ENCODE measurements at places on chromosomes 16 and 17.
A peak's percentile ranks its signal among the peaks of the same experiment; 100 is the strongest.

- DNase-seq, result no peak
Measured at GRCh38 chr16:3665508-3665907, 11.0 kb downstream of the DNASE1 start.

- DNase-seq, result no peak
Measured at GRCh38 chr16:11252482-11252931, 3.5 kb downstream of the SOCS1 start.

DNA sequence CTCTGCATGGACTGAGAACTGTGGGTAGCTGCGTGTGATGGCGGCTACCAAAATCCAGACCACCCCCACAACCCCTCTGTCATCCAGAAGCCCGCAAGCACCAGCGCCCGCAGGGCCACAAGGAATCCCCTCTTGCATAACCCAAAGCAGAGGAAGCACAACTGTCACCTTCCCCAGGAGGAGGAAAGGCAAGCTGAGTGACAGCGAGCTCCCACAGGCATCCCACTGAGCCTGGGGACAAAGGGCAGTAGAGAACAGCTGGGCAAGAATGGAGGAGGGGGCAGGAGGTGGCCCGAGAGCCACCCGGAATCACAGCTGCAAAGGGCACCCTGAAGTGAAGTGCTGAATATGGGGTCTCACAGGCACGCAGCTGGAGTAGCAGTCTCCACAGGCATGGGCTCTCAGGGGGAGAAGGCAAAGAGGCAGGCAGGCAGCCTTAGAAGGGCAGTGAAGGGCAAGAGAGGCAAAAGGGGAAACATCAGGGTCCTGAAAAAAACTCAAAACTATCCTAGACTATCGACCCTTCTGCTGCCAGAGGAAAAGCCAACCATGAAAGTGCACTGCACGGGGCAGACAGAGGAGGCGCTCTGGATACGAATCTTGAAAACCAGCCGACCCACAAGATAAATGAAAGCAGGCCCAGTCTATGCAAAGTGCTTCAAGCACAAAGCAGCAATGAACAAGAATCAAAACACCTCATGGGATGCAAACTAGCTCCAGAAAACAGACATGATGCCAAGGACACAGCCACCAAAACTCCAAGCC lies 17.1 kb downstream of the USP36 start:
- no peak for DNase-seq

DNA sequence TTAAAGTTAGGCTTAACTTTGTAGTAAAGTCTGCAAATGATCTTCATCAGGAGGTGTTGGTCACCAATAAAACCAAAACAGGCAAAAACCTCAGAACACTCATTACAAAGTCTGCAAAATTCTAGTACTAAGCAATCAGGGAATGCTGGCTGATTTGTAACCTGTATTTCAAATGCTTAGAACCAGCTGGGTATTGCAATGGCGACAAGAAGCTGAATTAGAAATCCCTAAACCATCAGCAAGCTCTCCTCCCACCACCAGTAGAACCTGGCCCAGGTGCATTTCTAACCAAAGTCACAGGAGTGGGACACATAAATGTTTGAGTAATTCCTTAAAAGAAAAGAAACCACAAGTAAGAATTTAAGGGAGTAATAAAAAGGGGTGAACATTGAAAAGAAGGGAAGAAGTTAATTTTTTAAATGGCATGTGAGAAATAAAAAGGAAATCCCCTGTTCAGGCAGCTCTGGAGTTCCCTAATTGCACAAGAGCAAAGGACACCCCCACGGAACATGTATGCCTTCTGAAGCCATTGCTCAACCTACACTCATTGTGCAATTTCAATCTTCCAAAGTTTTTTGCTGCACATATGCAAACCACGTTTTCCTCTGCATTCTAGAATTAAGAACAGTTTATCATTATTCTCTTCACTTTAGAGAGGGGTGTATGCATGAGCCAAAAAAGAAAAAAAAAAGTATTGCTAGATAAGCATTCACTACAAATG lies 102.9 kb downstream of the HIC1 start:
- DNase-seq, result no peak

- no peak for DNase-seq
Measured at GRCh38 chr17:63659850-63660249, 37.6 kb downstream of the MAP3K3 start.

GRCh38 chr17:70517816-70518215 lies 348.5 kb downstream of the KCNJ2 start:
- no peak for DNase-seq

GRCh38 chr16:4218202-4218601 lies 23.7 kb downstream of the SRL start:
- DNase-seq, result no peak

DNA sequence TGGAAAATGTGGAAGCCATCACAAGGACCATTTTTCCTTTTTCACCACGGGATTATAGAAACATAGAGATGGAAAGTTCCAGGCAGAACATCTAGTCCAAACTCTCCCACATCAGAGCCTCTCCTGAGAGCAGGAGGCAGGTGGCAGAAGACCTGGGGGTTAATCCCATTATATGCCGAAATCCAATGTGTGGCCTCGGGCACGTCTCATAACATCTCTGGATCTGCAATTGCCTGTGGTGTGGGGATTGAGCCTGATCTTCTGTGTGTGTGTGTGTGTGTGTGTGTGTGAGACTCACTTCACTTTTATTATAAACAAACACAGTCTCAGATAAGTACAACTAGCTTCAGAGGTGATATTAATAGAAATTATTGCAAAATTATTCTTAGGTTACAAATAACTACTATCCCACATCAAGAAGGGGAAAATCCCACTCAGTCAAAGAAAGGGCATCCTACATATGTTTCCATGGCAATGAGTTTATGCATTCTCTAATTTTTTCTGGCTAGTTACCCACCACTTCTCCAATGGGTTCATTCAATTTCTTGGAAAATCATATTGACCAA lies 199.1 kb downstream of the FOXL1 start:
- no peak for DNase-seq

DNA sequence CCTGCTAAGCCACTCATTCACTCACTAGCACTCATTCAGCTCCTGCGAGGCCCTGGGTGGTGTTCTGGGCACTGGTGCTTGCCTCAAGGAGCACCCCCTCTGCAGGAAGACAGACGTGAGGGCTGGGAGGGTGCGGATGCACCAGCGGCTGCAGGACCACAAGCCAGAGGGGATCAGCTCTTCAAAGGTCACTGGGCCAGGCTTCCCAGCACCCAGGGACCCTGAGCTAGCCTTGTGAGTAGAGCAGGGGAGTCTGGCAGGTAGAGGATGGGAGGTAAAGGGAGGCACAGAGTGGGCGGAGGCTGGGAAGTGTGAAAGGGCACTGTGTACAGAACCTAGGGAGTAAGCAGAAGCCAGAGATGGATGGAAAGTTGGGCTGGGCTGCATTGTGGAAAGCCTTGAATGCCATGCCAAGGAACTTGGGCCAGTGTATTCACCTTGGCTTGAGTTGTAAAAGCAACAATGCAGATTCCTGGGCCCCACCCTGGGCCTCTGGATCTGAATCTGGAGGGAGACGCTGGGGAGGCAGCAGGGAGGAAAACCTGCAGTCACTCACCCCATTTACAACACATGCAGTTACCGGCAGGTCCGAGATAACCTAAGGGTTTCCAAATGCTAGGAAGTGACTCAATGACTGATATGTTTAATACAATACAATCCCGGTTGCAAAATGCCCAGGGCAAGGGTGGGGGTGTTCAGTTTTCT lies 1.7 kb downstream of the IL4R start:
- peak; percentile 56 for DNase-seq

DNA sequence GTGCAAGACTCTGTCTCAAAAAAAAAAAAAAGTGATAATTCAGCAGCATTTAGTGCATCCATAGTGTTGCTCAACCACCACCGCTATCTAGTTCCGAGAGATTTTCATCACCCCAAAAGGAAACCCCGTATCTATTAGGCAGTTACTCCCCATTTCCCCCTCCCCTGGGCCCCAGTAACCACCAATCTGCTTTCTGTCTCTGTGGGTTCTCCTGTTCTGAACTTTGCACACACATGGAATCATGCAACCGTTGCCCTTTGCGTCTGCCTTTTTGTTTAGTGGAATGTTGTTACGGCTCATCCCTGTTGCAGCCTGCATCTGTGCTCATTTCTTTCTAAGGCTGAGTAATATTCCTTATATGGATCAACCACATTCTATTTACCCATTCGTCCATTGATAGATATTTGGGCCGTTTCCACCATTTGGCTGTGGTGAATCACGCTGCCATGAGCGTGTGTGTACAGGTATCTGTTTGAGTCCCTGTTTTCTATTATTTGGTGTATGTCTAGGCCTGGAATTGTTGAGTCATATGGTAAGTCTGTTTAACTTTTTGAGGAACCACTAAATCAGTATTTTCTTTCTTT lies 8.7 kb upstream of the SYNGR2 start:
- no peak for DNase-seq

DNA sequence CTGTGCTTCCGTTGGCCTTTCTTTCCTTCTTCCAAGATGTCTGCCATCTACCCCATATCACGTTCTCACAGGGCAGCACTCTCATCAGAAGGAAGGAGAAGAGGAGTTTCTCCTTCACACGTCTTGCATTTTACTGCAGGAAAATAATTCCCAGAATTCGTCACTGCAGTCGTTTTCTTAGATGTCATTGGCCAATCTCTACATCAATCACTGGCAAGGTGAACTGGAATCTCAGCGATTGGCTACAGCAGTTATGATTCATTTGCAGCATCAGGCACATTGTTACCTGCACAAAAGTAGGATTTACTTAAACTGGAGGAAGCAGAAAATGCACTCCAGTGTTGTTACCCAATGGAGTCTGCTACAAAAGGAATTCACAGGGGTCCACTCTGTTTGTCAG lies 277.2 kb upstream of the RBFOX1 start:
- DNase-seq, result no peak

- no peak for DNase-seq
Measured at GRCh38 chr16:89147085-89147817, 24.3 kb upstream of the CDH15 start.

GRCh38 chr17:18888766-18889290 lies 30.9 kb downstream of the PRPSAP2 start:
- DNase-seq, result no peak

DNA sequence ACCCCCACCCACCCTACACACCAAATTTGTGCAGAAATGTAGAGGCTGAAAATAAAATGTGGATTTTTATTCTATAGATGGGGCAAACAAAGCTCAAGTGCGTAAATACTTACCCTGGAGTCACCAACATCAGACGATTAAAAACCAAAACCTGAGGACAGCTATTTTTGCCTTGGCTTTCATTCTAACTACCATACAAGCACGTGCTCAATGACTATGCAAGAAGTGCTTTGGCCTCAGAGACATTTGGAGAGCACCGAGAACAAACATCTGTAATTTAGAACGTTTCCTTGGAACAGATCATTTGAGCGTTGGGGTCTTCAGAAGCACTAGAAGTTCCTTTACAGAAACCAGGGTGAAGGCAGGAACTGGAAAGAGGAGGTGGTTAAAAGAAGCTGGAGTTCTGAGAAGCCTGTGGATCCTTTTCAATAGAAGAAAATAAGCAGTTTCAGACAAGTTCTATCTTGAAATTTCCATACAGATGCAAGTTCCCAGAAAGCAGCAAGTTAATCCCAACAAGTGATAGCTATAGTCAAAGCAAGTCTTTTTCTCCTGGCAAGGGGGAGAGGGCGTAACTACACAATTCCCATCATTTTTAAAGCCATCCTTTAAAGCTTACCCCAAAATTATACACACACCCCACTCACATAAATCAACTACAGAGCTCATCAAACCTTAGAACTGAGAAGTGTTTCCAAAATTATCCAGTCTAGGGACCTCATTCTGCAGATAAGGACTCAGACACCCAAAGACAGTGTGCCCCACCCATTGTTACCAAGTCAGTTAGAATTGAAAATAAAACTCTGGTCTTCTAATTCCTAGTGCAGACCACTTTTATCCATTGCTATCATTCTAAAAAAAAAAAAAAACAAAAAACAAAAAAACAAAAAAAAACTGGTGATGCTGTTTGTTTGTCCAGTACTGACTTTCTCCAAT lies 29.6 kb upstream of the CDRT4 start:
- DNase-seq, result no peak

DNA sequence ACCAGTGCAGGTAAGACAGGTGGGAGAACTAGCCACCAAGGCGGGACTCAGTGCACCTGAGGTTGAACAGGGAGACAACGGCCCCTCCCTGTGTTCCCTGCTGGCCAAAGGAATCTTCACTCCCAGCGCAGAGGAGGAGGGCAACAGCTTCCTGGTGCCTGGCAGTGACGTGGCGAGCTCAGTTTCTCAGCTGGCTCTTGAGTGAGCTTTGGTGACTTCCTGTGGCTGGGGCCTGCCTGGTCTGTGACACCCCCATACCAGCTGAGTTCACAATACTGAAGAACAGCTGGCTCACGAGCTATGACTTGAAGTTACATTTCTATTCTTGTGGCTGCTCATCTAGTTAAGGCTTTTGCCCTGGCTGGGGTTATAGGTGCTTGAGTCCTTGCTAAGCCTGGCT lies 26.1 kb downstream of the WNT9B start:
- no peak for DNase-seq

DNA sequence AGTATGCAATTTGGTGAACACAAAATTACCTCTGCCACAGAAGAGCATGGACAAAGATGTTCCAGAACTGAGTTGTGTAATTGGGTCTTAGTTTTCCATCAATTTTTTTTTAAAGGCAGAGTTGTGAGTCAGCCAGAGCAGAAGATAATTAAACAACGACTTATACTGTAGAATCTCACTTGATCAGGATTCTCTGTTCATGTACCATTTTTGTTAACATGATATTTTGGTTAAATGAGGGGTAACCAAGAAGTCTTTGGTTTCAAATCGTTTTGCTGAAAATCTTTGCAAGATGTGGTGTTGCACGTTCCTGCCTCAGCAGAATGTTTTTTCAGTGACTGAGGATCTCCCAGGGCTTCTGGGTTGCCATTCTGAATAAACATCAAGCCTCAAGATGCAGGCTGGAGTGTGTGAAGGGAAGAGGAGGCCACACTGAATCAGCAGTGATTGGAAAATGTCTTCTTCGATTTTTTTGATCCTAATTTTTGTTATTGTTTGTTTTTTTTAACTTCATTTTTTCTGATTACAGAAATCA lies 232.6 kb upstream of the IRX3 start:
- DNase-seq, result no peak

- no peak for DNase-seq
Measured at GRCh38 chr17:82931699-82932517, 92.1 kb upstream of the ZNF750 start.

GRCh38 chr16:31064882-31065461 lies 9.1 kb downstream of the ZNF668 start:
- peak; percentile 54 for DNase-seq

- no peak for DNase-seq
Measured at GRCh38 chr16:89319631-89319885, 102.1 kb downstream of the ZNF778 start.

- DNase-seq, result no peak
Measured at GRCh38 chr17:79298799-79299198, 224.2 kb downstream of the ENGASE start.

Measured in RCC 7860 (cell line).